MM.1S (cell line): ENCODE measurements at places on chromosomes 6 and 20.

DNA sequence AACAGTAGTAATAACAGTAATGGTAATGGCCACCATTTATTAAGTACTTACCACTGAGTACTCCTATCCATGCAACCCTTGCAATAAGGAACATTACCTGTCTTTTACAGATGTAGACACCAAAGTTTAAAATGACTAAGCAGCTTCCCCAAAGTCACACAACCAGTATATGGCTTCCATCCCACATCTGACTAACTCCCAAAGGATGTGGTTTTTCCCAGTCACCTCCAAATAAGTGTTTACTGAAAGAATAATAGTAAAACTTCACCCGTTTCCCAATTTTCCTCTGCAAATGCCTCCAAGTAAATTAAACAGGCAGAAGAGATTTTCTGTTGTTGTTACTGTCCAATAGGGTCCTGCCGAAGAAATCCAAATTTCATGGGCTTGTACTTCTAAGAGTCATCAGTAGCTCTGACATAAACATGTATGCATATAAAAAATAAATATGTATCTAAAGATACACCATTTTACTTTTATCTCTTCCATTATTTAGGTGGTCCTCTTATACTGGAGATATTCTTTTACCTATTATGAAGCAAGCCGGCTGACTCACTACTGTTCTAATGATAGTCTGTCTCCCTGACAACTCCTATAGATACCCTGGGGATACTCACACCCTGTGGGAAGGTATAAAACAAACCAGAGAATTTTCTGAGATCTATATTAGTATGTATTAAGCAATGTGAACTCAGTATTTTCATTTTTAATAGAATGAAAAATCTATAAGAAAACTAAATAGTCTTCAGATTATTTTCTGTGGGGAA, 77.9 kb upstream of the ID4 start:
- no peak overlapping the region for H3K27ac ChIP-seq
- no peaks in the 10 kb centered on the region for H3K4me1 ChIP-seq
- H3K4me3 ChIP-seq: no peak overlapping the region
- H3K36me3 ChIP-seq: no peaks in the 10 kb centered on the region
- H3K27me3 ChIP-seq: no peaks in the 10 kb centered on the region

GRCh38 chr6:11685481-11686093, 93.0 kb downstream of the ADTRP start:
- no peaks in the 10 kb centered on the region for H3K4me1 ChIP-seq
- no peaks in the 10 kb centered on the region for H3K27me3 ChIP-seq
- no peak overlapping the region for H3K4me3 ChIP-seq
- H3K27ac ChIP-seq: no peak overlapping the region

GRCh38 chr20:5626603-5627002, 123.6 kb upstream of the SHLD1 start:
- H3K36me3 ChIP-seq: no peaks in the 10 kb centered on the region
- H3K27ac ChIP-seq: no peak overlapping the region
- no peaks in the 10 kb centered on the region for H3K4me1 ChIP-seq
- no peak for DNase-seq
- H3K4me3 ChIP-seq: no peak overlapping the region
- no peaks in the 10 kb centered on the region for H3K27me3 ChIP-seq

DNA sequence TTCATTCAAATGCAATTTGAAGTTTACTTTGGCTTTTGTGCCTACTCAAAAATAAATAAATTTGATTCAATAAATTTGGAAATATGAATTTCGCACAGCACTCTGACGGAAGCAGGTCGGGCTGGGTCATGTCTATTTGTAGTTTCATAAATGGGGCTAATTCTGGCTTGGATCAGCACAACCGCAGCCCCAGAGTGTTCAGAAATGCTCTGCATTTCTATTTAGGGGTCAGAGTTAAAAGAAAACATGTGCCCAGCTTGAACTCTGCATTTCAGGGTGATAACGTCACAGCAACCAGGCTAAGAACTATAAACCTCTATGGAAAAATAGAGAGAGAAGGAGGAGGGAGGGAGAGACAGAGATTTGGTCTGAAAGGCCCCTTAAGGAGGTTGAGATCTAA, 480.9 kb upstream of the NOX3 start:
- H3K27ac ChIP-seq: no peak overlapping the region
- DNase-seq: no peak
- no peaks in the 10 kb centered on the region for H3K4me1 ChIP-seq
- H3K4me3 ChIP-seq: no peak overlapping the region

- H3K27ac ChIP-seq: no peak overlapping the region
- H3K27me3 ChIP-seq: no peaks in the 10 kb centered on the region
- no peaks in the 10 kb centered on the region for H3K36me3 ChIP-seq
Observed at GRCh38 chr20:56202493-56203077, 45.9 kb upstream of the MC3R start.

DNA sequence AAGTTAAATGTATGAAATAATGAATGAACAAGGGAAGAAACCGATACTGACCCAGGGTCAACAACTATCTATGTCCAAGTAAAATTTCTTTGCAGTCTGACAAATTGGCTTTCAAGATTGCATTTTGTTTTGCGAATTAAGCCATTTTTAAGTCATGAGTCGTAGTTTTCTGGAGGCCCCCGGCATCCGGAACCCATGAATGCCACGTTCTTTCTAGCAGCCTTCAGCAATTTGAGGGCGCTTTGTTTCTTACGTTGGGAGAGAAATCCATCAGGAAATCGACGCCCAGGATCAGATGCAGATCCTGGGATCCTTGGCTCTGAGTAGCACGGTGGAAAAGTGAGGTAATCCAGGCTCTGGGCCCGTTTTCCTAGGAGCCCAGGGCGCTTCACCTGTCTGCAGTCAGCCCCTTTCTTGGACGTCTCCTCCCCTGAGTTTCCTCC, 309 bp upstream of the ABRACL start:
- no peaks in the 10 kb centered on the region for H3K27me3 ChIP-seq
- H3K4me1 ChIP-seq: peaks cover 7% of the 10 kb centered on the region; the same call in 1 of the 2 replicates
- DNase-seq: no peak
- peak overlapping the region; percentile 43; the same call in 1 of the 2 replicates for H3K27ac ChIP-seq

DNA sequence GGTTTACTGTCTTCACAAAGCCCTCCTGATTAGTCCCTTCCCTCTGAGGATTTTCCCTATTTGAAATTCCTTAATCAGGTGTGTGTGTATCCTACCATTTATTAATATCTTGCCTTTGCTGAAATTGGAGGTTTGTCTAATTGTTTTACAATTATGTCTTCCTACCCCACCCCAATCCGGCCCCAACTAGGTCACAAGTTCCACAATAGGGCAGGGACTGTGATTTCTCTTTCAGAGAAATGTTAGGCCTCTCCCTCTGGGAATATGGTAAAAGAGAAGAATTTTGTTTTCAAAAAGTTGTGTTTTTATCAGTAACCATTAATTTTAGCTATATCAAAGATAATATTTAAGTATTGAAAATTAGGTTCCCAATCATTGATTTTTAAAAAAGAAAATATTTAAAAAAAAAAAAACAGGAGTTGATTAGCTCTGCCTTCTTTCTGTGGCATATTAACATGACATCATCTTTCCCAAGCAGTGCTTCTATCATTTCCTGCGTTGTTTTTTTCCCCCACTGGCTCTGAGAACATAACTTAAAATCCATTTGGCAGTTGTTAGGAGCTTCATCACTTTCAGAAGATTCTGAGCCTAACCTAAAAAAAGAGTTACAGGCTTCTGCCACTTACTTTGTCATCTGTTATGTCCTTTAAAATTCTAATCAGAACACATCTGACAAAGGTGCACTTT, 36.1 kb downstream of the BLOC1S5 start:
- DNase-seq: no peak
- no peaks in the 10 kb centered on the region for H3K27me3 ChIP-seq
- H3K4me1 ChIP-seq: no peaks in the 10 kb centered on the region

DNA sequence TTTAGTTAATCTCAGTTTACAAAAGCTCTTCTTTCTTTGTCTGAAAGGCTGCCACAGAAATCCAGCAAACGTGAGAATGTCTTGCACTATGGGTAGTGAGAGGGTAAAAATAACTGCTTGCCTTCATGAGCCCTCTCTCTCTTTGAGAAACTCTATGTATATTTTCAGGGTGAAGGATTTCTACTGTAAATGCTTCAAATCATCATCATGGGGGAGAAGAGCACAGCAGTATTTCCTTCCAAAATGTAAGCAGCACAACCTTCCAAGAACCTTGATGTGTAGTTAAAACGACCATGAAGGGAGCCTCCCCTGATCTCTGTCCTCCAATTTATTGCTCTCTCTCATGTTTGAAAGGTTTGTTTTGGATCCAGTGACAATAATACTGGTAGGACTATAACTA, 141.3 kb upstream of the CENPW start:
- H3K27me3 ChIP-seq: no peaks in the 10 kb centered on the region
- H3K4me1 ChIP-seq: no peaks in the 10 kb centered on the region
- H3K36me3 ChIP-seq: no peaks in the 10 kb centered on the region
- no peak for DNase-seq
- no peak overlapping the region for H3K27ac ChIP-seq
